ENCODE measurements at places on chromosomes 7 and 10. TPM values are rescaled to one million over a fixed set of nuclear protein-coding genes. Genes with fewer than 3 reads are reported as not detected.

The GRID2IP gene
- 0.24 TPM for total RNA-seq

The CTAGE6 gene
- total RNA-seq = not detected

The ZNF680 gene
- total RNA-seq = 12.2 TPM

The GPR141 gene
- 0.51 TPM for total RNA-seq

The NAT16 gene
- total RNA-seq = 0.27 TPM

The TMEM72 gene
- 1.3 TPM for total RNA-seq

The TIMM23 gene
- total RNA-seq = 96.2 TPM

The MTG1 gene
- total RNA-seq = 65.1 TPM

The AKR1D1 gene
- total RNA-seq = 0.28 TPM

The SFTPA2 gene
- not detected for total RNA-seq

The RAMP3 gene
- not detected for total RNA-seq

The CXCL12 gene
- total RNA-seq = 68.9 TPM

The LIPF gene
- total RNA-seq = not detected

The CRTAC1 gene
- 3.1 TPM for total RNA-seq

The TMEM236 gene
- total RNA-seq = under 0.01 TPM

The NUPR2 gene
- total RNA-seq = not detected

The ZSCAN25 gene
- 22.8 TPM for total RNA-seq

The NKX2-3 gene
- total RNA-seq = not detected

The ATRNL1 gene
- total RNA-seq = 14.1 TPM

The MSMB gene
- not detected for total RNA-seq

The SSC4D gene
- 17.3 TPM for total RNA-seq

The MKX gene
- total RNA-seq = not detected

The C10orf67 gene
- total RNA-seq = 0.11 TPM

The EN2 gene
- not detected for total RNA-seq

The SPDYE2 gene
- total RNA-seq = not detected

The FOXI2 gene
- total RNA-seq = not detected

The GPNMB gene
- total RNA-seq = not detected

The PARD3 gene
- total RNA-seq = 64.8 TPM

The KCP gene
- total RNA-seq = 1.2 TPM

The SLC18A2 gene
- 0.42 TPM for total RNA-seq

The DHTKD1 gene
- 51.6 TPM for total RNA-seq

The CPA1 gene
- total RNA-seq = 4.3 TPM

The PPP3CB gene
- 45.2 TPM for total RNA-seq

The ANKRD2 gene
- total RNA-seq = not detected

The HOXA1 gene
- 0.42 TPM for total RNA-seq

The OR2A1 gene
- total RNA-seq = not detected

The NME8 gene
- total RNA-seq = 0.06 TPM

The AFAP1L2 gene
- total RNA-seq = 3.8 TPM

All from cardiac muscle cell (in vitro differentiated cells and primary cell).